ENCODE measurements at places on chromosomes 6 and 20.

- H3K36me3 ChIP-seq, result no peaks in the 10 kb centered on the region
- H3K4me1 ChIP-seq, result no peaks in the 10 kb centered on the region
- H3K27me3 ChIP-seq, result no peaks in the 10 kb centered on the region
- peak overlapping the region; percentile 20 for H3K27ac ChIP-seq
Measured at GRCh38 chr6:105488516-105489215, 85.8 kb upstream of the PREP start.

- no peak for DNase-seq
- H3K27me3 ChIP-seq, result no peaks in the 10 kb centered on the region
- H3K36me3 ChIP-seq, result no peaks in the 10 kb centered on the region
- H3K4me3 ChIP-seq, result no peak overlapping the region
- no peaks in the 10 kb centered on the region for H3K4me1 ChIP-seq
Measured at GRCh38 chr6:93789532-93789931, 370.2 kb upstream of the EPHA7 start.

- H3K36me3 ChIP-seq, result no peaks in the 10 kb centered on the region
- H3K27me3 ChIP-seq, result no peaks in the 10 kb centered on the region
- no peak for DNase-seq
Measured at GRCh38 chr6:46204880-46205650, 34.3 kb upstream of the ENPP5 start.

DNA sequence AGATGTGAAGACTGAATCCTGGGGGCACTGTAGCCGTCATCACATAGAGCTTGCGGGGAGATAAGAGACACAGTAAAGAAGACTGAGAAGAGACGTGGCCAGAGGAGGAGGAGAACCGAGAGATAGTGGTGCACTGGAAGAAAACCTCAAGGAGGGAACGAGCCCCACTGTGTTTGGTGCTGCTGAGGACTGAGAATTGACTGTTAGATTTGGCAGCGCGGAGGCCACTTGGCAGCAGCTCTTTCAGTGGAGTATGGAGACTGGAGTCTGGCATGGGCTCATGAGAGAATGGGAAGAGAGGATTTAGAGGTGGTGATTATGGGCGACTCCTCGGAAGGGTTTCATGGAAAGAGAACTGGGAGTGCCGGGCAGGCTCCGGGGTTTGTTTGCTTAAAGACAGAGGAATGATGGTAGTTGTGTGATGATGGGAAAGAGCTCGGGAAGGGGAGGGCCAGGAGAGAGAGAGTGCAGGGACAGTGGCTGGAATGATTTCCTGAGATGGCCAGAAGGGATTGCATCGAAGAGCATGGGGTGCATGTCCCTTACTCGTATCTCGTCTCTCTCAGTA lies 18.0 kb downstream of the CDYL start:
- peak; percentile 75 for DNase-seq
- peaks cover 14% of the 10 kb centered on the region for H3K4me1 ChIP-seq
- no peaks in the 10 kb centered on the region for H3K27me3 ChIP-seq
- no peaks in the 10 kb centered on the region for H3K36me3 ChIP-seq
- H3K4me3 ChIP-seq, result no peak overlapping the region
- no peak overlapping the region for H3K27ac ChIP-seq

DNA sequence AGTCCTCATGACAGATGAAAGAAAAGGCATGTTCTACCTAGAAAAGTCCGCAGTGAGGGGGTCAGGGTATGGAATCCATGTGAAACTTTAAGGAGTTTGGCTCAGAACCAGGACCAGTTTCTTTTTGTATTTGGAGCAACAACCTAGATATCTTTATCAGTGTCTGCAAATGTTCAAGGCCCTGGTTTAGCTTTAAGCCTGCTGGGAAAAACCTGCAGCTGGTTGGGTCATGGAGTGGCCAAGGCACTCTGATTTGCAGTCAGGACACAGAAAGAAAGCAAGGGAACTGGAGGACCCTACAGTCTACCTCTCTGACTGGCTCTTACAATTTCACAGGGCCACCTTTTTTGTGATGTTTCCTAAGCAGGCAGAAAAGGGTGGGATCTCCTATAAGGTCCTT lies 33.7 kb downstream of the GSTA2 start:
- H3K36me3 ChIP-seq, result no peaks in the 10 kb centered on the region
- DNase-seq, result no peak
- H3K4me3 ChIP-seq, result no peak overlapping the region
- no peak overlapping the region for H3K27ac ChIP-seq
- no peaks in the 10 kb centered on the region for H3K4me1 ChIP-seq
- no peaks in the 10 kb centered on the region for H3K27me3 ChIP-seq

GRCh38 chr6:166671434-166672081 lies 44.5 kb upstream of the RPS6KA2 start:
- no peaks in the 10 kb centered on the region for H3K4me1 ChIP-seq
- no peak overlapping the region for H3K27ac ChIP-seq
- no peak overlapping the region for H3K4me3 ChIP-seq

- no peak overlapping the region for H3K27ac ChIP-seq
- DNase-seq, result no peak
- H3K4me3 ChIP-seq, result no peak overlapping the region
- no peaks in the 10 kb centered on the region for H3K27me3 ChIP-seq
- no peaks in the 10 kb centered on the region for H3K4me1 ChIP-seq
Measured at GRCh38 chr6:71507183-71507582, 218.6 kb downstream of the OGFRL1 start.

DNA sequence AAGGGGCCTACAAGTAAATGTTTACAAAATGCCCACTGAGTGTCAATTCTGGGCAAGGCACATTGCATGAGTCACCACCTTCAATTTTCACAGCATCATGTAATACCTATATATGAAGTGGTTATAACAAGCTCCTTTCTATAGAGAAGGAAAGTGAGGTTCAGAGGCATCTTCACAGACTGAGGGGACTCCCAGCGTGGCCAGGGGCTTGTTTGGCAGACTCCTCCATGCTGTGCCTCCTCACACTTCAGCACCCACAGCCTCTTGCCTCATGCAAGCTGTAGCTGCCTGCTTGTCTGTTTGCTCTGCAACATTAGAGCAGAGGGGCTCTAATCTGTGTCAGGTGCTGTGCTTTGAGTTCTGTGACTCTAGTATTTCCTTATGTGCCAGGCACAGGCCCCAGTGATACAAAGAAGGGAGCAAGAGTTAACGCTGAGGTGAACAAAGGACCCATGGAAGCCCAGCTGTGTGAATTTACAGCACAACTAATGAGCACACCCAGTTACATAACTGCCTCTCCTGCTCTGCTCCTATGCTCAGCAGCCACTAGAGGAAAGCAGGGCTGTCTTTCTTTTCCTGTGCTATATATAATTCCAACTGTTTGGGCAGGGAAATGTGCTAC lies 72.3 kb downstream of the ZHX3 start:
- H3K36me3 ChIP-seq, result no peaks in the 10 kb centered on the region
- no peak overlapping the region for H3K4me3 ChIP-seq
- H3K4me1 ChIP-seq, result peaks cover 3% of the 10 kb centered on the region
- H3K27me3 ChIP-seq, result no peaks in the 10 kb centered on the region
- H3K27ac ChIP-seq, result no peak overlapping the region
- no peak for DNase-seq

DNA sequence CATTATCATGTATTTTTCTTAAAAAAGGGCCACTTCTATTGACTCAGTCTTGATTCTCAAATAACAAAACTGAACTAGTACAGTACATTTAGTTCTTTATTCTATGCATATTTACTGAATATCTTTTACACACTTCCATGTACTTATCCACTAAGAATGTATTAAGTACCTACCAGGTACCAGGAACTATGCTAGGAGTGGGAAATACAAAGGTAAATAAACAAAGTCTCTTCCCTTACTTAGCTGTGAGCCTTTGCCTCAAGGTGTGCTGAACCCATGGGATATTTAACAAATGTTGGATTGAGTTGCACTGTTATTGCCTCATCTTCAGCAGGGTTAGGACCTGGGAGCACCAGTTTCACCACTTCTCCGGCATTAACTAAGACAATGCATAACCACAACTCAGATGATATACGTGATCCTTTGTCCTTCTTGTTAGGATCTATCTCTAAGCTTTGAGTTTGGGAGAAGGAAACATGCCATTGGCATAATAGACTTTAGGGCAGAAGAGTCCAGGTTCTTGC lies 533.9 kb downstream of the TFAP2B start:
- DNase-seq, result no peak
- H3K27me3 ChIP-seq, result no peaks in the 10 kb centered on the region
- H3K27ac ChIP-seq, result no peak overlapping the region
- H3K36me3 ChIP-seq, result no peaks in the 10 kb centered on the region
- no peak overlapping the region for H3K4me3 ChIP-seq

GRCh38 chr6:44699082-44699481 lies 311.6 kb downstream of the CDC5L start:
- no peaks in the 10 kb centered on the region for H3K4me1 ChIP-seq
- DNase-seq, result no peak

DNA sequence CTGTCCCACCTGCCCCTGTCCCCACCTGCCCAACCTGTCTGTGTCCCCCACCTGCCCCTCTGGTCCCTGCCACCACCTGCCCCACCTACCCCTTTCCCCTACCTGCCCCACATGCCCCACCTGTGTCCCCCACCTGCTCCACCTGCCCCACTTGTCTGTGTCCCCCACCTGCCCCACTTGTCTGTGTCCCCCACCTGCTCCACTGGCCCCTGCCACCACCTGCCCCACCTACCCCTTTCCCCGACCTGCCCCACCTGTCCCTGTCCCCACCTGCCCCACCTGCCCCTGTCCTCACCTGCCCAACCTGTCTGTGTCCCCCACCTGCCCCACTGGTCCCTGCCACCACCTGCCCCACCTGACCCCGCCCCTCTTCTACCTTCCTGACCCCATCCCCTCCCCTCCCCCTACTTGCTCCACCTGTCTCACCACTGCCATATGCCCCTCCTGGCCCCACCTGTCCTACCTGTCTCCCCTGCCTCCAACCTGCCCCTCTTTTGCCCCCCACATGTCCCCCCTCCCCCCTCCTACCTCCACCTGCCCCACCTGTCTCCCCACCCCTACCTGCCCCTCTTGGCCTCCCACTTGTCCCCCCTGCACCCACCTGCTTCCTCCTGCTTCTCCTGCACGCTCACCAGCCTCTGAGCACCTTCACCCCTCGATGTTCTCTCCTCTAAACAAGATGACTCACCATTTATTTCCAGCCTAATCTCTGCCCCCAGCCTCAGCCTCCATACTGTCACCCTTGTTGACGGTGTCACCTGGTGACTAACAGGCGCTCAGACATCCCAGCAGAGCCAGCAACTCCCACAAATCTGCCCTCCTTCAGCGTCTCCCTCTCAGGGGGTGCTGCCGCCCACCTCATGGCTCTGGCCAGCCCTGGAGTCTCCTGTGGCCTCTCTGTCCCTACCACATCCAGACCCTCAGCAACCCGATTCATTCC lies 5.6 kb upstream of the MYT1 start:
- peaks cover 14% of the 10 kb centered on the region for H3K27me3 ChIP-seq
- no peak overlapping the region for H3K27ac ChIP-seq
- H3K36me3 ChIP-seq, result no peaks in the 10 kb centered on the region
- H3K4me3 ChIP-seq, result no peak overlapping the region
- H3K4me1 ChIP-seq, result no peaks in the 10 kb centered on the region

- H3K27ac ChIP-seq, result no peak overlapping the region
- no peaks in the 10 kb centered on the region for H3K36me3 ChIP-seq
- no peak for DNase-seq
- H3K4me3 ChIP-seq, result no peak overlapping the region
Measured at GRCh38 chr20:20096421-20096820, 44.1 kb downstream of the CFAP61 start.

- H3K27ac ChIP-seq, result no peak overlapping the region
- no peak for DNase-seq
- H3K27me3 ChIP-seq, result no peaks in the 10 kb centered on the region
- no peaks in the 10 kb centered on the region for H3K36me3 ChIP-seq
- H3K4me1 ChIP-seq, result no peaks in the 10 kb centered on the region
Measured at GRCh38 chr6:90074161-90074850, 180.0 kb downstream of the GJA10 start.

- no peak overlapping the region for H3K27ac ChIP-seq
- no peaks in the 10 kb centered on the region for H3K27me3 ChIP-seq
- H3K36me3 ChIP-seq, result no peaks in the 10 kb centered on the region
- no peaks in the 10 kb centered on the region for H3K4me1 ChIP-seq
- no peak for DNase-seq
Measured at GRCh38 chr6:155646443-155646842, 190.8 kb upstream of the NOX3 start.

All from colonic mucosa (tissue), 4 donors.